Stimulated activated CD4-positive, alpha-beta T cell treated with anti-CD3 and anti-CD28 coated beads, TNF-alpha, amount 100 ng/mL, for 4 hours (primary cell): ENCODE measurements at places on chromosomes 12 and 14.

GRCh38 chr12:132886529-132887477, 602 bp downstream of the CHFR start:
- no peak for DNase-seq

- DNase-seq = no peak
These were observed 95.9 kb upstream of the PPP2R5C start for GRCh38 chr14:101665478-101666078.

DNA sequence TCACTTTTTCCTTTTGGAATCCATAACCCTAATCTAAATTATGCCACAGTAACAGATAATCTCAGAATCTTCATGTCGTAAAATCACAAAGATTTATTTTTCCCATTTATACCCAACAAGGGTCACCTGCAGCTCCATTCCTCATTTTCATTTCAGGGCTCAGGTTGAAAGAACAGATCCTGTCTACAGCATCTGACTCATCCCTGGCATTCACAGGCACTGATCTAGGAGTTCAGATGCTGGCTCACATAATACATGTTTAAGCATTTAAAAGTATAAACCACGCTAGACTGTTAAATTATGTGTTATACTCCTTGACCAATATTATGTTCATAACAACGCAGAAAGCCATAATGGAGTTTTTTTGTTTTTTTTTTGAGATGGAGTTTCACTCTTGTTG, 58.3 kb downstream of the STON2 start:
- no peak for DNase-seq

DNA sequence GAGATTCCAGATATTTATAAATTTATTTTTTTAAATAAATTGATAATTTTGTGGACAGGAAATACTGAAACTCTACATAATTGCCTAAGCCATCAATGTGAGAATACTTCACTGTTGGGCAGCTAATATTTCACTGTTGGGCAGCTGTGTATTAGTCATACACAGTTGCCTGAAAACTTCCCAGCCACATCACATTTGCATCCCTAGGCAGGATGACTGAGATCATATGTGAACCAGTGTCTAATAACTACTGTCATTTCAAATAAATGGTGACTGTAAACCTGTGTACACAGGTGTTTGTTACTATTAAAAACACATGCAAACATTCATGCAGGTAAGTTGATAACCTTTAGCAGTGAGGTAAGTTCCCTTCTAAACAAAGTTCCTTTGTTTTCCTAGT, 43.9 kb downstream of the TMTC3 start:
- no peak for DNase-seq

DNA sequence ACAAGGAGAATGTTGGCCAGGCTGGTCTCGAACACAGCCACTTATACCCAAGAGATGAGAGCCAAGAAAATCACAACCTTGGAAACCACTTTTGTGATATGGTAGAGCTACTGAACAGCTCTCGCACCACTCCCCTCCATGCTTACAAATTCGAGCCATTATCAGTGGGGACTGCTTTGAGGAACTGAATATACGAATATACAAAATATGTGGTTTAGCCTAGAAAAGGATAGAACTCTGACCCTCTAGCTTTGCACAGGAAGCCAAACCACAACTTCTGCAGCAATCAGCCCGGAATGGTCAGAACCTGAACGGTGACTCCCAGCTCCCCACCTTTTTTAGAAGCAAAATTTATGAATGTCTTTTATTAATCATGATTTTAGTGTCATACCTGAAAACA, 129.8 kb upstream of the TMEM132C start:
- DNase-seq = no peak

DNA sequence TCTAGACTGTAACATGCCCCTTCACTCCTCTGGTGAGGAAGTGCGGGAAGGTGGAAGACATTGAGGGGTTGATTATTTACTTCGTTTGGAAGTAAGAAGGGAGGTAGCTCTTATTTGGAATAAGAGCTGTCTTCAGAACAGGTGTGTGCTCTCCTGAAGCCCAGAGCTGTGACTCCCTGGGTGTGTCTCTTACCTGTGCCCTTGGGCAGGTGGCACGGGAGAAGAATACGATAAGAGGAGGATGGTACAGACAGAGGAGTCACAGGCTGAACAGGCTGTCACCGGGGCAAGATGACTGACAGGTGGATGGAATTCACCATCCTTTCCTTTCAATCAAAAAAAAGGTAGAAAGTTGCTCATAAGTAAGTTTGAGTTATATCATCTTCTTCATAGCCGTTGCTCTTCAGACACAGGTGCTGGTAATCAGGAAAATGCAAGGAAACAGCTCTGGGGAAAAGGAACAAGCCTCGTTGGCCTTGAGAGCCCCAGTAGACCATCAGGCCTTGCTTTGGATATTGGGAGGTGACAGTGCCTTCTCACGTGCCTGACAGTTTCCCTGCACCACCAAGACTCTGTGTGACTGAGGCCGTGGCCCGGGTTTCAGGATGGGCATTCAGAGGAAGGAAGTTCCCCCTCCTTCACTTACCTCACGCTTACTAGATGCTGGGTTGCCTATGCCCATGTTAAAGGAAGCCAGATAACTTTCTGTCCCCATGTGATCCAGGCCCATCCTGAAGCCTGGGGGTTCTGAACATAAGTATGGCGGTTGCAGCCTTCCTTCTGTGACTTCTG, 120.4 kb downstream of the ETV6 start:
- DNase-seq = no peak

- no peak for DNase-seq
These were observed 160.5 kb downstream of the BTG1 start for GRCh38 chr12:91985002-91985787.

GRCh38 chr12:108614639-108615038, 16.8 kb upstream of the TMEM119 start:
- DNase-seq = no peak
